ENCODE measurements at places on chromosomes 4 and X. TPM values are rescaled to one million over a fixed set of nuclear protein-coding genes. Genes with fewer than 3 reads are reported as not detected.

The RHOXF1 gene
- total RNA-seq = not detected

The SLC4A4 gene
- total RNA-seq = 4.6 TPM

The RAB41 gene
- total RNA-seq = not detected

The NWD2 gene
- not detected for total RNA-seq

The MAPK10 gene
- total RNA-seq = 1.3 TPM

The CASP3 gene
- 56.1 TPM for total RNA-seq

The ADGRG2 gene
- total RNA-seq = 0.17 TPM
